ENCODE measurements at places on chromosomes 11 and 22.

DNA sequence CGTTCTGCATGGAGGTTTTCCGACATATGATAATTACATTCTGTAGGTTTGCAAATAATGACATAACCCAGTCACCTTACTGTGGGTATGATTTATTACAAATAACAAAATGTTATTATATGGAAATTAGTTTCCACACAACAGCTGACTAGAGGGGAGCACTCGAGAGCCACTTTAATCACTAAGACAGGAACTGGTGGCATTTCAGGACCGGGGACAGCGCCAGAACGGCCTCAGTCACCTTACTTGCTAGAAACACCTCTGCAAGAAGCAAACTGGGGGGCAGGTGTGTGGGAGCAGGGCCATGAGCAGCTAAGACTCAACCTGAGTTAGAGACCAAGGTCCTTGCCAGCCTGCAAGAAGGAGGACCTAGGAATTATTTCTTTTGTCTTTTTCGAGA, 199.9 kb downstream of the DSCAML1 start:
- DNase-seq = peak; percentile 50

DNA sequence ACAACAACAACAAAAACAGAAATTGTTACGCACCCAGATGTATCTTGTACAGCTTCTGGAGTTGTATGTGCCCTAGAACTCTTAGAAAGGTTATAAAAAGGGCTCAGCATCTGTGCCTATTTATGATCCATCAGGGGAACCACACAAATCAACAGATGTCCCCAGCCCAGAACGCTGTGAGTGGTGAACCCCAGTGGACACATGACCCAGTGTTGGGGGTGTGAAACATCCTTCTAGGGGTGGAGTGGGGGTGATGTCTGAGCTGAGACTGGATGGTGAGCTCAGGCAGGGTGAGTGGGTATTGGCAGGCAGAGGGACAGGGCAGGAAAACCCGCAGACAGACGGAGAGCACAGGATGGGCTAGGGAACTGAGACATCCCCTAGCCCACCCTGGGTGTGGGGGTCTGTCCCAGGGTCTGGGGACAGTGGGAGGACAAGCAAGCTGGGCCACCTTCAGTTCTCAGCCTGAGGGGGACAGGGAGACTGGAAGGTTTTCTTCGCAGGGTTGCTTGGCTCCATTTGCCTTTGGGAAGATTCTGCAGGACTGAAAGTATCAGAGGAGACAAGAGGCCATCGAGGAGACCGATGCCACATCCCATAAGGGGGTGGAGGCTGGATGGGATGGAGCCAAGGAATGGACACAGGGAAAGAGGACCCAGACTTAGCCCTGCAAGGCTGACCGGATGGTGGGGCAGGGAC, 5.8 kb upstream of the EMID1 start:
- DNase-seq = no peak

- no peak for DNase-seq
Observed at GRCh38 chr11:45374653-45375059, 88.5 kb upstream of the SYT13 start.

GRCh38 chr11:2683806-2684205, 16.0 kb downstream of the KCNQ1OT1 start:
- DNase-seq = no peak

GRCh38 chr22:19615001-19615461, 90.8 kb upstream of the CLDN5 start:
- no peak for DNase-seq

DNA sequence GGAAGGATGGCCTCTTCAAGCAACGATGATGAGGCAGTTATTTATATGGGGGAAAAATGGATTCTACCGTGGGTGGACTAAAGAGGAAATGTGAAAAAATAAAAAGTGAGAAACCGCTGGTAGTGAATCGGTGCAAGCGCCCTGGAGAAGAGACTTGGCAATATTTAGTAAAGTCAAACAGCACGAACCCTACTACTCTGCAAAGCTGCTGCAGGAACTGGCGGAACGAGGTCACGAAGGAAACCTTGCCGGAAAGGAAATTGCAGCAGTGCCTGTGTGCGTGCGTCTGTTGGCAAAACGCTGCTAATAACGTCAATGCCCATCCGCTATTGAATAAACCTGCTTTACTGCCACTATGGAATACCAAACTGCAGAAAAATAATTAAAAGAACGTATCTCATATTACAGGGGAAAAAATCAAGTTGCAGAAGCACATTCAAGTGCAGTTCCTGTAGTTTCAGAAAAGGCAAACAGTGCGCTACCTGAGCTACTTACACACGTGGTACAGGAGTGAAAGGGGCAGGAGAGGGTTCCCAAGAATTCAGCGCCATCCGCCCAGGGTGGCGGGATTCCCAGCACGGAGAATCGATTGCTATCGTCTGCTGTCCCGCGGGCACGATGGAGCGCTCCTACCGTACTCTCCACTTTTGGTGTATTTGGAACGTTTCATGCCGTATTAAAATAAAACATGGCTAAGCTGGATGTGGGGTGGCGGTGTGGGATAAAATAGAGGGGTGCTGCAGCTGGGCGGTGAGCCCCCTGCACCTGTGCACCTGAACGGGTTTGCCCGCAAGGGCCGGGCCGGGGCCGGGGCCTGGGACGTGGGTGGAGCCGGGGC, 585 bp upstream of the NADSYN1 start:
- peak; percentile 63 for DNase-seq

DNA sequence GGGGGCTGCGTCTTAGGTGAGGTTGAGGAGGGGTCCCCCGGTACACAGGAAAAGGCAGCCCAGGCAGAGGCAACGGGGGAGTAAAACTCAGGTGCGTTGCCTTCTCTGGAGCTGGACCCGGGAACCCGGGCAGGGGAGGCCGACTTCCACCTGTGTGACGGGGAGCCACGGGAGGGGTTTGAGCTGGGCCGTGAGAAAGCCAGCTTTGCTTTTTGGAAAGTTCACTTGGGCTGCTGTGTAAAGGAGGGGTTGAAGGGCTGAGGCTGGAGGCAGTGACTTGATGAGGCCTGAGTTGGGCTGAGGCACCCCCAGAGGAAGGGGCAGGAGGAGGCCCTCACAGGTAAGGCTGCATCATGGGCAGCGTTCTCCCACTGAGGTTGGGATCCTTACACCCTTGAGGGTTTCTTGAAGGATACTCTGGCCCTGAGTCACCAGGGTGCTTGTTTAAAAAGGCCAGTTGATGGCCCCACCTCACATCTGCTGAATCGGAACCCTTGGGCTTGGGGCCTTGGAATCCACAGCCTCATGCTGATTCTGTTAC, 47.2 kb downstream of the CHRDL2 start:
- DNase-seq = no peak

DNA sequence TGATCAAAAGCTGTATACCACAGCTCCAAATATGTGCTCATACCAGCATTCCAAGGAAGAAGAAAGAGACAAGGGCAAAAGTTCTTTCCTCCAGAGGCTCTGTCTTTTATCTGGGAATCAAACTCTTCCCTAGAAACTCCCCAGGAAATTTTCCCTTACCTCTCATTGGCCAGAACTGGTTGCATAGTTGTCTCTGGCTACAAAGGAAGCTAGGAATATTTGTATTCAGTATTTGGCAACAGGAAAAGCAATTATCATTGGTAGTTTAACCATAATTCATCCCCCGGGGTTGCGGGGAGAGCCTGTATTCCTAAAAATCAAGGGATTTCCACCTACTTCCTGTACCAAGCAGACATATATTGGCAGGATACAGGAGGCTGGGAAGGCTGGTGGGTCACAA, 10.5 kb upstream of the ZFTA start:
- peak; percentile 13 for DNase-seq

GRCh38 chr11:68724293-68724692, 27.0 kb downstream of the TESMIN start:
- DNase-seq = no peak

DNA sequence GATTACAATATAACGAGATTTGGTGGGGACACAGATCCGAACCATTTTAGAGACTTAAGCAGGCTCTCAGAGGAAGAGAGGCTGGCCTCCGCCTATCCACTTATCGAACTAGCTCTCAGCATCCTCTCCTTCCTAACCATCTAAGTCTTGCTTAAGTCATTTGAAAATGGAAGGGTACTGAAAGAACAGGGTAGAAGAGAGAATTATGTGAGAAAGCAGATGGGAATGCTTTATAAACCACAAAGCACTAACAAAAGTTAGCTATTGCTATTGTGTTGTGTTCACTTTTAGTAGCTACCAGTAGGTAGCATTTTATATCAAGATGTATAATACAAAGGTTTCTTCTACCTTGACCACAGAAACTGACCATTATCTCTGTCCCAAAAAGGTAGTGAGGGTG, 153.4 kb upstream of the CADM1 start:
- DNase-seq = no peak

- peak; percentile 82 for DNase-seq
Observed at GRCh38 chr11:65425971-65426838, 3.6 kb downstream of the NEAT1 start.

DNA sequence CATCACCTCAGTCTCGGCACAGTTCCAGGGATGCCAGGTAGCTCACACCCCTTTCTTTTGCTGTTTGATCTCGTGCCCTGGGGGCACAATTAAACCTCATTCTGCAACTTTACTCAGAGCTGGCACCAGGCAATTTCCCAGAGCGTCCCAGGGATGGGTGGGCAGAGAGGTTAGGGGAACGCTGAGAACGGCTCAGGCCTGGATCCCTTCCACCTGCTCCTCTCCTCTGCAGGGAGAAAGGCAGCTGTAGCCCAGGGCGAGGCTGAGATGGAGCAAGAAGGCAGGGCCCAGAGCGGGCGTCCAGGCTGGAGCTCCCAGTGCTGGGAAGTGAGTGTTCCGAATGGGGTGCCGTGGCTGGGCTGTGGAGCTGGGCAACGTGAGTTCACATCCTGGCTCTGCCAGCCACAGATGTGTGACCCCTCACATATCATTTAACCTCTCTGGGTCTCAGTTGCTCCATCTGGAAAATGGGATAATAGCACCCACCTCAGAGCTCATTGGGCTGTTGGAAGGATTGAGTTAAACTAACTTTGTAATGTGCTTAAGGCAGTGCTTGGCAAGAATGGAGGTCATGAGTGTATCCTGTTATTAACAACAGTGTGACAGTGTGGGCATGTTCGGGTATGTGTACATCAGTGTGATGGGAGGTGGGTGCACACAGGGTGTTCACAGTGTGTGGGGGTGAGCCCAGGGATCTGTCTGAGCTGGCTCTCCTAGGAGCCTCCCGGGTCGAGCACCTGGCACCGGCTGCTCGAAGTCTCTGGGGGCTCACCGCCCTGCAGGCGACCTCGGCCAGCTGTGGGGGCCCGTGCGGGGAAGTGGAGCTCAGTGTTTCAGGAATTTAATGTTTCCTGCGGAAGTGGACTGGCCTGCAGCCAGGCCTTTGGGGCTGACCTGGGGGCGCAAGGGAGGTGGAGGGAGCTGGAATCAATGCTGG, 15.5 kb downstream of the OTUB1 start:
- peak; percentile 49 for DNase-seq

- peak; percentile 92 for DNase-seq
Observed at GRCh38 chr11:114280696-114281095, 15.5 kb upstream of the NNMT start.

DNA sequence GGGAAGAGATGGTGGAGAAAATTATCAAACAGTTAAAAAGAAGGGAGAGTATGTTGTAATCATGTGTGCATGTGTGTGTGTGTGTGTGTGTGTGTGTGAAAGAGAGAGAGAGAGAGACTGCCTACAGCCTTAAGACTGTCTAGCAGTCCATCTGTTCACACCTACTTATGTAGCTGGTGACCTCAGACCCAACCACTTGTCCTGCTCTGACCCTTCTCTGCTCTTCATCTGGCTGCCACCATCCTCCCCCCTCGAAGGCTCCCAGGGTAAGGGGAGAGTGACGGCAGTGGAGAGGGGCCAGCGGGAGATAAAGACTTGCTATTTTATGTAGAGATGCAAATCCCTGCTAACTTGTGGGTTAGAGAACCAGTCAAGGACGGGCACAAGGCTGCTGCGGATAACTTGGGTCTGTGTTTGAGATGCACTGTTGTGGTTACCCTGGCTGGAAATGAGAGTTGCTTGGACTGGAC, 24.9 kb upstream of the GRAMD1B start:
- DNase-seq = no peak

DNA sequence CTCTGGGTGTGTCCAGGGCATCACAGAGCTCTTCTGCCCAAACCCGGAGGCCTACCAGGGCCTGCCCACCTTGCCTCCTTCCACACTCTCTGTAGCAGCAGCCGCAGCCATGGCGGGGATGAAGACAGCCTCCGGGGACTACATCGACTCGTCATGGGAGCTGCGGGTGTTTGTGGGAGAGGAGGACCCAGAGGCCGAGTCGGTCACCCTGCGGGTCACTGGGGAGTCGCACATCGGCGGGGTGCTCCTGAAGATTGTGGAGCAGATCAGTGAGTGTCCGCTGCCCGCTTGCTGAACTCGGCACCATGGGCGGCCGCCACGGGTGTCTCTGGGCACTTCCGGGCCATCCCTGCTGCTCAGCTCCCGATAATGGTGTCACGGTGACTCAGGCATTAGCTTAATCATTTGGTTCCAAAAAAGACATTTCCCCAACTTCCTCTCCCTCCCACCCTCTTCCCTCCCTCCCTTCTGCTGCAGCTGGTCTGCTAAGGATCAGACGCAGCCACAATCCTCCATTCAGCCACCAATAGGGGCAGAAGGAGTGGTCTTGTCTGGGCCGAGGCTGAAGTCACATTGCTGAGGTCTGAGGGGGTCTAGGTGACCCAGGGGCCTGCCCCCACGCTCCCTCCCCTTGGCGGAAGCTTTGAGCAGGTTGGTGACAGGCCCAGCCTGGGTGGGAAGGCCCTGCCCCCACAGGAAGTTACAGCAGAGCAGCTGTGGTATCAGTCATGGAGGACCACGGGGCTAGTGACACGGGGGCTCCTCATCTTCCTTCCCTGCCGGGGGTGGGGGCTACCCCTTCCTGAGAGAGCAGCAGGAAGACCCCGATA, 950 bp downstream of the FERMT3 start:
- peak; percentile 82 for DNase-seq

DNA sequence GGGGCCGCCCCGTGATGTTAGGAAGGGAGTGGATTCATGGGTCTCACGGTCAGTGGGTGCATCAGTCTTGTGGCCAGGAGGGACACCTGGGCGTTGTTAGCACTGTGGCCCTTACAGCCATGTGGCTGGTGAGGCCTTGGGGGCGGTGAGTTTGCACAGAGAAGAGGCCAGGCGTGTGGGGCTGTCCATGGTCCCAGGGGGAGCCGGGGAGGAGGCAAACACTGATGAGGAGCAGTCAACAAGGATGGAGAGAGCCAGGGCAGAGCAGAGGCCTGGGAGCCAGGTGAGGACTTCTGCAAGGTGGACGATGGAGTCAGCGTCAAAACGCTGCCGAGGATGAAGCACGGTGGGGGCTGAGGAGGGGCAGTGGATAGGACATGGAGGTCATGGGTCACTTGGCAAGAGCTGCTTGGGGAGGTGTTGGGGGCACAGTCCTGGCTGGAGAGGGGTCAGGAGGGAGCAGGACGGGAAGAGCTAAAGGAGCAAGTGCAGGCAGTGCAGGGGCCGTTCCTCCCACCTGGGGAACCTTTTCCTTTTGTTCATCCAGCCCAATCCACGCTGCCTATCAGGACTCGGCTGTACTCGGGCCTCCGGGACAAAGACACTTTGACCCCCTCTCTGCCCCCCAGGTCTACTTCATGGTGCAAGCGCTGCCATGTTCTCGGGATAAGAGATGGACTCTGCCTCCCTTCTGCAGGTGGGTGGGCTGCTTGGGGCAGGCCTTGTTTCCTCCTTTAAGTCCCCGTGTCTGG, 801.1 kb downstream of the TBC1D22A start:
- DNase-seq = no peak

All from choroid plexus epithelial cell (primary cell).